NCI-H2081 (cell line): ENCODE measurements at places on chromosomes 16 and 17.

DNA sequence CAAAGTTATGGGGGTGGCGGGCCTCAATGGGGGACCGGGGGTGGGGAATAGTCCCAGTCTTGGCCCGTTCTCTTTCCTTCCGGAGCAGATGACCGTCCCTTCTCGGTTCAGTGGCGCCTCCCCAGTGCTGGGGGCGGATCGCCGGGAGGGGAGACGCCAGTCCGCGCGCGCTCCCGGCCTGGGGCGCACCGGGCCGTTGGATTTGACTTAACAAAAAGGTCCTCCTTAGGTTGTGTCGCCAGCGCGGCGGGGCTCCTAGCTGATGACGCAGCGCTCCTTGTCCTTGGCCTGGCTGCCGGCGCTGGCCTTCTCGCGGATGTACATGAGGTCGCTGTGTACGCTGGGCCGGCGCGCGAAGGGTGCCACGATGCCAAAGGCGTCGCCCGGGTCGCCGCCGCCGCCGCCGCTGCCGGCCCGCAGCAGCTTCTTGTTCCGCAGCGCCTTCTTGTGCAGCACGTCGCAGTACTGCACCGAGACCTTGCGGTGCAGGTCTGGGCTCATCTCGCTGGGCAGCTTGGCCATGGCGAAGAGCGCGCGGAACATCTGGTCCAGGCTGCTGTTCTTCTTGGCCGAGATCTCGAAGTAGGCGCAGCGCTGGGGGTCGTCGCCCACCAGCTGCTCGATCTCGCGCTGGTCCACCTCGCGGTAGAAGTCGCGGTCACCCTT is 1.2 kb downstream of the RASD1 start:
- DNase-seq: no peak

GRCh38 chr16:67388591-67388990 is 4.7 kb downstream of the TPPP3 start:
- DNase-seq: no peak

- DNase-seq: no peak
Observed at GRCh38 chr17:53278466-53278865, 544.3 kb upstream of the KIF2B start.

DNA sequence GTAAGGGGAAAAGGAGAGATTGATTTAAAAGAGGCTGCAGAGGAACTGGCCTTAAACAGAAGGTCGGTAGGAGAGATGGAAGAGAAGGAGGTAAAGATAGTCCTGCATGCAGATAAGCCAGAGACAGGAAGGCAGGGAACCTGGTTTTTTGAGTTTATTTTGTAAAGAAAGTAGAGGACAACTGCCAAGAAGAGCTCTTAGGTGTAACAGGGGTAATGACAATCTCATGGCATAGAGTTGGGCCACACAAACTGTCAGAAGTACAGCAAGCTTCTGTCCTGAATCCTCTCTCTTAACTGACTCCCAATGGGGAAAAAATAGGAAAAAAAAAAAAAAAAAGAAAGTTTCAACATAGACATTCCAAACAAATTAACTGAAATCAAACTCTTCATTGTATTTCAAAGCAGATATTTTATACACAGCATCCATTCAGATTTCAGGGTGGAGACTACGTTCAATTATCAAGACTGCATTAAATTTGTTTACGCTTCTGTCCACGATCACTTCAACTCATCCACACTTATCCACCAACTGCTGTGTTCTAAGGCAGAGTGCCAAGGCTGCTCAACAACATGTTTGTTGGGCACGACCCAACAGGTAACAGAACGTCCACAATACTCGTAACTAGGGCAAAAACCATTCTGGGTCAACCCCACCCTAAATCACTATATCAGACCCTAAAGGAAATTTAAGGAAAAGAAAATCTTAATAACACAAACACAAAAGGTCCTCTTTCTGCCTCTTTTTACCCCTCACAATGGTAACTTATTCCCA is 34.9 kb downstream of the USP31 start:
- DNase-seq: peak; percentile 41

GRCh38 chr17:58757162-58757613 is 1.5 kb downstream of the PPM1E start:
- DNase-seq: no peak

DNA sequence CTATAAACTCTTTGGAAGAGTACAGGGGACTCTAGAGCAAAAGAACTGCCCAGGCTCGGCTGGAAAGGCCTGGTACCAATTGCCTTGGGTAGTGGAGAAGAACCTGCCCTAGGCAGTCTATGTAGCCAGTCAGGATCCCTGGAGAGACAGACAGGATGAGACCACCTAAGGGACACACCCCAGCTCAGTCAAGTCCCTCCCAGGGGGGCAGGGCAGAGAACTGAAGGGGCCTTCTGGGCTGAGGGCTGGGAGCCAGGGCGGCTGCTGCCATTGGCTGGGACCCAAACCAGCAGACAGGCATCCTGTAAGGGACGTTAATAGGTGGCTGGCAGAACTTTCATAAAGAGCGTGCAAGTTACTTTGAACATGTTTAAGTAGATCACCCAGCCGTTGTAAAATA is 12.8 kb upstream of the SLC38A8 start:
- DNase-seq: no peak

- DNase-seq: no peak
Observed at GRCh38 chr16:47019568-47019967, 46.1 kb upstream of the DNAJA2 start.

DNA sequence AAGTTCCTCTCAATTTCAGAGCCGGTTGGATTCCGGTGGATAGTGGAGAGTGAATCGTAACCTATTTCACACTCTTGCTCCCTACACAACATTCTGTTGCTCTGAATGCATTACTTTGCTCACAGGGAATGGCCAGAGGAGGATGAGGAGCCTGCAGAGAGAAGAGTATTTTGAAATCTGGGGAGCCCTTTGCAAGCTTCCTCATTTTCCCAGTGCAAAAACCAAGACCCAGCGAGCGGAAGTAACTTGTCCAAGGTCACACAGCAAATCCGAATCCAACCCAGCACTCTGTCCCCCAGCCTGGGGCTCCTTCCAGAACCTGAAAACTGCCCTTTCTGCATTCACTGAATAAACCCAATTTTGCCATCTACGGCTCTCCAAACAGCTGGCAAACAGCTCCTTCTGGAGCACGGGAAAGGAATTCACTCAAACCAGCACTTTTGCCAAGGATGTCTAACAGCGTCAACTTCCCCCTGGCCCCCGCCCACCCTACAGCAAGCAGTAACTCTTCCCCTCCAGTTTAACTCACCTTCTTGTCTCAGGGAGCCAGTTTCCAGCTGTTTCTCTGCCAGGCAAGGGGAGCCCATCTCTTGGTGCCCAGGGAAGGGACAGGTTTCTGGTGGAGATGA is 557 bp downstream of the KCNG4 start:
- no peak for DNase-seq
